ENCODE measurements at places on chromosomes 6 and 20.
A peak's percentile ranks its signal among the peaks of the same experiment; 100 is the strongest.

GRCh38 chr6:157982563-157983405 lies 1.1 kb downstream of the SYNJ2 start:
- DNase-seq = peak; percentile 39

- no peak for DNase-seq
These were observed 473.0 kb upstream of the CITED2 start for GRCh38 chr6:139847457-139847813.

DNA sequence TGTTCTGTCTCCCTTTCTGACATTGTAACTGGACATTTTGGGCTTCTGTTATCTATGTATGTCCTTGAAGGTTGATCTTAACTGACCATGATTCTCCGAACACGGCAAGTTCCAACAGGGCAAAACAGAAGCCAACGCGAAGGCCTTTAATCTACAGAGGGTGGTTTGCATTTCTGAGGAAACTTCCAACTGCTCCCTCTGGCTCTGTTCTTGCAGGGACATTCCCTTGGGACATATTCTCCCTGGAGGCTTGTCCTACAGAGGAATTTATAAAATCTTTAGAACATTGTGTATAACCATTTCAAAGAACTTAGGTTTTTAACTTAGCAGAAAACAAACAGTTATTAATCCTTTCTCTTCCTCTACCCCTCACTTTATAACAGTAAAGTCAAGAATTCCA lies 189.0 kb upstream of the CDYL start:
- DNase-seq = no peak

DNA sequence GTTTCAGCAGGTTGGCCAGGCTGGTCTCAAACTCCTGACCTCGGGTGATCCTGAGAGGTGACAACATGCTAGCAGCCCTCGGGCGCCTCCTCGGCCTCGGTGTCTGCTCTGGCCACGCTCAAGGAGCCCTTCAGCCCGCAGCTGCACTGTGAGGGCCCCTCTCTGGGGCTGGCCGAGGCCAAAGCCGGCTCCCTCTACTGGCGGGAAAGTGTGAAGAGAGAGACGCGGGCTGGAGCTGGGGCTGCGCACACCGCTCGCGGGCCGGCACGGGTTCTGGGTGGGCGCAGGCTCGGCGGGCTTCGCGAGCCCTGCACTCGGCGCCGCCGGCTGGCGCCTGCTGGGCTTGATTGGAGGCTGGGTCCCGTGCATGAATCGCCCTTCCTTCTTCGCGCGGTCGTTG lies 80.8 kb upstream of the RBM24 start:
- DNase-seq = peak; percentile 58

DNA sequence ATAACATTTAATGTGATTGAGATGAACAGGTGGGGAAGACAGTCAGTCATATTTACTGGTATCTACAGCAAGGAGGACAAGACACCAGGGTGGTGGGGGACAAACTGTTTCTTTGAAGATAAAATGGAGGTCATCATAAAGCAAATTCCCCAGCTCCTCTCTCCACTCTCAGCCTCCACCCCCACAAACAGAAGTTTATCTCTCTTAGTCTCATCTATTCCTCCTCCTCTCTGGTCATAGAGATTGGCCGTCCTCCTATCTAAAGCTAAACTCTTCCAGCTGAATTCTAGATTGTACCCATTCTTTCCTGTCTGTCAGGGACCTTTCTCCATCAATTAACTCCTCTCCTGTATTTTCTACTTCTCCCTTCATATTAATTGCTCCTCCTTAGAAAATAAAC lies 71.1 kb downstream of the KIF6 start:
- DNase-seq = no peak
